ENCODE measurements at places on chromosomes 2 and 18. TPM values are rescaled to one million over a fixed set of nuclear protein-coding genes. Genes with fewer than 3 reads are reported as not detected.

Gene TTN
- total RNA-seq = 5.5 TPM

Gene FAM228A
- total RNA-seq = 0.18 TPM

Gene POTEJ
- not detected for total RNA-seq

Gene DPP4
- total RNA-seq = 203 TPM

Gene ATP6V1B1
- total RNA-seq = 0.09 TPM

Gene LRRTM1
- not detected for total RNA-seq

Gene C2orf66
- not detected for total RNA-seq
